Liver (tissue), 10 donors: ENCODE measurements at places on chromosomes 2 and 18.

DNA sequence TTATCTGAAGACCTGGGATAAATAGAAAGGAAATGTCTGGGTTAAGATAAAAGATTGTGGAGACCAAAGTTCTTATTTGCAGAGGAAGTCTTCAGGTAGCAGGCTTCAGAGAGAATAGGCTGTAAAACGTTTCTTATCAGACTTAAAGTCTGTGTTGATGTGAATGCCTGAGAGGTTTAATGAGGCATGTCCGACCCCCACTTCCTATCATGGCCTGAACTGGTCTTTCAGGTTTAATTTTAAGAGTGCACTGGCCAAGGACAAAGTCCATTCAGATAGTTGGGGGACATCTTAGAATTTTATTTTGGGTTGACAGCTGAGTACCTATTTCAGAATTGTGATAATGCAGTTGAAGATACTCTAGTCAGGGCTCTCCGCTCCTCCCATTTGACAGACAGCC, 92.1 kb downstream of the ATL2 start:
- DNase-seq = no peak

GRCh38 chr2:88538362-88538917, 85.9 kb upstream of the FOXI3 start:
- DNase-seq = no peak

DNA sequence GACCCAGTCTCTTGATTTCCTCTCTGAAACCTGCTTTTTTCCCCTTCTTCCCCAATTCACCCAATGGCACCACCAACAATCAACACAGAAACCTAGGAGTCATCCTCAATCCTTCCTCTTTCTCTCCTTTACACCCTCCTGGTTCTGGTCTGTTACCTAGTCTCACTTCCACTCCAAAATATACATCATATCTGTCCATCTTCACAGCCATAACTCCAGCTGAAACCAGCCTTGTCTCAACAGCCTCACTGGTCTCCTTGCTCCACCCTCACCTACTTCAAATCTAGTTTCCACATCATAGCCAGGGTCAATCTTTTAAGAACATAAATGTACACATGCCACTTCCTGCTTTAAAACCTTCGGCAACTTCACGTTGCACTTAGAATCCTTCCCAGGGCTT, 11.8 kb upstream of the TWSG1 start:
- no peak for DNase-seq

DNA sequence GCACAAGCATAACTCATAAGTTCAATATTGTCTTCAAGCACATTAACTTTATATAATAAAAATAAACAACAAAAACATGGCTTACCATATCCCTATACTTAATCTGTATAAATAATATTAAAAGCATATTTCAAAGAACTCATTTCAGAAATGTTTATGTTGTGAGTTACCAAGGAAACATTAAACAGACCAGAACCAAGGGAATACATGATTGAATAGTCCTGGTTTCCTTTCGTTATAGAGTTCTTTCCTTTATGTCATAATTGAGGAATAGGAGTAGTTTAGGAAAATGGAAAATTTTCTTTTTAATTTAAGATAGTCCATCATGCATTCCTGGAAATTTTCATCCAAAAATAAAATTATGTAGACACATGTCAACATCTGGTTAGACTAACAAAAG, 343.0 kb downstream of the ERBB4 start:
- DNase-seq = no peak

- DNase-seq = no peak
Measured at GRCh38 chr2:239245872-239246721, 154.7 kb downstream of the HDAC4 start.

GRCh38 chr2:224157655-224158054, 118.6 kb upstream of the SERPINE2 start:
- no peak for DNase-seq

- no peak for DNase-seq
Measured at GRCh38 chr2:143754742-143755141, 625.5 kb downstream of the ARHGAP15 start.

DNA sequence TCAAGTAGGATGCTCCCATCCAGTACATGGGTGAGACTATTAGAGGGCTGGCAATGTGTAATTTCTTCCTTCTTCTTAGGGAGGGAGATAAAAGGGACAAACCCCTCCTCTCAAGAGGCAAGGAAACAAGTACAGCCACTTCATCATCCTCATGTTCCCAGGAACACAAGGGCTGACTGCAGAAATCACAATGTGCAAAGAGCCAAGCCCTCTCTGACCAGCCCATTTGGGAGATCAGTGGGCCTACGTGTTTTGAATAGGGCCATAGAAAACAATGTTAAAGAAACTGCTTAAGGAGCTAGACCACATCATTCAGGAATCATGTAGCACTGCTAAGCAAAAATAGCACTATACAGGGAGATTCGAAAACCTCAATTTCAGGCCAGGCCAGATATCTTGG, 97.4 kb downstream of the ACTR2 start:
- DNase-seq = no peak
